K562 (cell line): ENCODE measurements at places on chromosomes 5 and 9.

DNA sequence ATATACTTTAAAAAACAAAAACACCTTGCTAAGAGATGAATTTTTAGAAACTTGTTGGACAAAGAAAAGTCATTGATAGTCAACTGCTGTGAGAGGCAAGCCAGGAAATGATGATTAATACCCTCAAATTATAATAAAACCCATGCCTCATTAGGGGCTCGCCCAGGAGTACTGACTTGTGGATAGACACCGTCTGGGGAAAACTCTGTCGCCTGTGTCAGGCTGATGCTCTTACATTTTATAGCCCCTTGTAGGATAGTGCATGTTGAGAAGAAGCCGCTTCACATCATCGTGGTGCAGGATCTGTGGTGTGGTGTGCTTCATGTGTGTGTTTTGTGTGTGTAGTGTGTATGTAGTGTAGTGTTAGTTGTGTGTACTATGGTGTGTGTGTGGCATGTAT is 39.1 kb downstream of the SYK start:
- DNase-seq = no peak

- peak; percentile 79 for DNase-seq
These were observed 64.3 kb upstream of the SLC25A51 start for GRCh38 chr9:37968228-37968701.

DNA sequence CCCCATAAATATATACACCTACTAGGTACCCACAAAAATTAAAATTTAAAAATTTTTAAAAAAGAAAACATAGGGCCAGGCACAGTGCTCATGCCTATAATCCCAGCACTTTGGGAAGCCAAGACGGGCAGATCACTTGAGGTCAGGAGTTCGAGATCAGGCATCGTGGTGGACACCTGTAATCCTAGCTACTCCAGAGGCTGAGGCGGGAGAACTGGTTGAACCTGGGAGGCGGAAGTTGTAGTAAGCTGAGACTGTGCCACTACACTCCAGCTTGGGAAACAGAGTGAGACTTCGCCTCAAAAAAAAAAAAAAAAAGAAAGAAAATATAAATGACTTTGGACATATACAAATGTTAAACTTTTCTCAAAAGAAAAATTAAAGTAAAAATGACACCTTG is 33.3 kb upstream of the RNF38 start:
- no peak for DNase-seq

DNA sequence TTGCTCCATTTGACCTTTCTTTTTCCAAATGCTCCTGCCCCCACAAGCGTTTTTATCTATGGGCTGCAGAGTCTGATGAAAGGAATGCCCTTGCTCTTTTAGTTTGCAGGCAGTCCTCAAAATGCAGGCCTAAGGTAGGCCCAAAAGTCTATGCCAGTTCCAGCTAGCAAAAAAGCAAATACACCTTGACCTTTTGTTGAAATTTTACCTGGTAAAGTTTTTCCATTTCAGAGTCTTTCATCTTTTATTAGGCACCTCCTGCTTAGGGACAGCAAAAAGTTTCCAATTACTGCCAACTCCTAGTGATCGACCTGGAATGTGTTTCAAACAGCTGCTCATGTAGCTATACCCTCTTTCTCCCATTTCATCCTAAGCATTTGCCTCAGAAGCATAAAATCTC is 2.7 kb upstream of the LEAP2 start:
- no peak for DNase-seq

- no peak for DNase-seq
These were observed 41.7 kb downstream of the TMEM161B start for GRCh38 chr5:88226881-88227450.

DNA sequence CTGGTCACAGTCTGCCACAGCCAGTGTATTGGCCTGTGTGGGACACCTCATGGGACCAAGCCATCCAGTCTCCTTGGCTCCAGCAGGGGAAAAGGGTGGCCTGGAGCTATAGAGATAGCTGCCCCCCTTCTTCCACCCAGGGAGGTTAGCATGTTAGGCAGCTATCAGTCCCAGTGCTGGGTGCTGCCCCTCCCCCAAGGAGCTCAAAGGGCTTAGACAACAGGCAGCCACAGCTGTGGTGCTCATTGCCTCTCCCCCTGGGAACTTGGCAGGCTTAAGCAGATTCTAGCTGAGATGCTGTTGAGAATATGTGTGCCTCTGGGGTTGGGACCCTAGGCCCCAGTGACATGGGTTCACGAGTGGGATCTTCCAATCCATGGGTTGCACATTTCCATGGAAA is 226.0 kb upstream of the PTGER4 start:
- no peak for DNase-seq
